T-cell (primary cell): ENCODE measurements at places on chromosomes 5 and 9. TPM values are rescaled to one million over a fixed set of nuclear protein-coding genes. Genes with fewer than 3 reads are reported as not detected.

GRCh38 chr9:126617003-126617822, 3.5 kb downstream of the LMX1B start:
- DNase-seq = no peak

PRDM9 gene
- total RNA-seq = not detected

SLC34A1 gene
- total RNA-seq = 0.16 TPM

DNA sequence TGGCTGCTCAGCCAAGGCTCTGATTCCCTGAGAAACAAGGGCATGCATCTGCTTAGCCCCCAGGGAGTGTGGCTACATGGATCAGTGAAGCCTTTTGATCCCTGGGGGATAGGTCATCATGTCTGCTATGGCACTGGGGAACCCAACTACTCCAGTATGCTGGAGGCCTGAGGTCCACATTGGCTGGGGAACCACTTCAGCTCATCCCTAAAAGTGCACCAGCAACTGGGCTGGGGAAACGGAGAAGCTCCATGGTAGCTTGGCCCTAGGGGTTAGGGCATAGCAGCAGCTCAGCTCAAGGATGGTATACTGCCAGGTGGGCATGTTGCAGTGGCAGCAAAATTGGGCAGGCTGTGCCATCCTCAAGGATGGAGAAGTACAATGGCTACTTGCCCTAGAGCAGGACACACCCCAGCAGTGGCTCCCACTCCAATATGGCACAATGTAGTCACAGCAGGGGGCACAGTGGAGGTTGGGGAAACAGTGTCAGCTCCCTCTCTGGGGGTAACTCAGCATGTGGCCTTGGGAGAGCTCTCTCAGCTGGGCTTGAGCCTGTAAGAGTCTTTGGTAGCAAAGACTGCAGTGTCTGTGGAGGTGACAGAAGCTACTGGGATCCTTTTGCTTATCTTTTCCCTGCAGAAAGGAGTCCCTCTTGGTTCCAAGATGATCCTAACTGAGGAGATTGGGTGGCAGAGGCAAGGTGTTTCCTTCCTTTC, 111.5 kb upstream of the FSTL4 start:
- no peak for DNase-seq
